Muscle of back (tissue), 13 donors: ENCODE measurements at places on chromosomes 11 and 22. TPM values are rescaled to one million over a fixed set of nuclear protein-coding genes. Genes with fewer than 3 reads are reported as not detected.

GRCh38 chr11:86145439-86146156, 76.7 kb upstream of the PICALM start:
- DNase-seq = no peak

GRCh38 chr11:61140416-61140815, 20.8 kb downstream of the VPS37C start:
- no peak for DNase-seq

DNA sequence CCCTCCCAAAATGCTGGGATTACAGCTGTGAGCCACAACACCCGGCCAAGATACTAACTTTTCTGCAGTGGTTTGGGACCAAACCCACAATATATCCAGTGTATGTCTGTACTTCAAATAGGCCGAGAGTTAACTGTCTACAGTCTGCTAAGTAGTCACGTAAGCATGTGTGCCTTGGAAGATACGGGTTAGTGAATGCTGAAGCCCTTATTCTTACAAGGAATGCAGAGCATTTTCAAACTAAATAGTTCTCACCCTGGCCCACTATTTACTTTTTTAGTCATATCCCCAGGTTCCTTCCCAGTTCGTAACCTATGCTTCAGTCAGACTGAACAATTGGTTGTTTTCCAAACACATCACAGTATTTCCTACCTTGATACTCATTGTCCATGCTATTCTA, 176.0 kb downstream of the WNT11 start:
- no peak for DNase-seq

The SLC35E4 gene
- 2.5 TPM for polyA plus RNA-seq

The ESAM gene
- 64.4 TPM for polyA plus RNA-seq
